CMK (cell line): ENCODE measurements at places on chromosomes 11 and 22.

DNA sequence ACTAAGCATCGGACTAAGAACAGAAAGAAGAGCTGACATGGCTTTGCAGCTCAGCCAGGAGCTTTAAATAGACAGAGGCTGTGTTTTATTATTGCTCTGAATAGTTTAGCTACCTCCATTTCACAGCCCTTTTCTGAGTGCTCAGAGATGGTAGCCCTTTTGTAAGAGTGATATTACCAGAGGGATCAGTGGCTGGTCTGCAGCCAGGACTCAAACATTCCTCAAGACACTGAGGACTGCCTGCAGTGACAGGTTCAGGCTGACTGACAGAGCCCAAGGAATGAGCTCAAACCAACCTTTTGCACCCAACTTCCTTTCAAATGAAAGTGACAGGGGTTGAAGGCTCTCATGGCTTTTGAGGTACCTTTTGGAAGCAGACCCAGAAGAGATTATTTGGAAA lies 189.0 kb downstream of the DDX10 start:
- no peak for DNase-seq

DNA sequence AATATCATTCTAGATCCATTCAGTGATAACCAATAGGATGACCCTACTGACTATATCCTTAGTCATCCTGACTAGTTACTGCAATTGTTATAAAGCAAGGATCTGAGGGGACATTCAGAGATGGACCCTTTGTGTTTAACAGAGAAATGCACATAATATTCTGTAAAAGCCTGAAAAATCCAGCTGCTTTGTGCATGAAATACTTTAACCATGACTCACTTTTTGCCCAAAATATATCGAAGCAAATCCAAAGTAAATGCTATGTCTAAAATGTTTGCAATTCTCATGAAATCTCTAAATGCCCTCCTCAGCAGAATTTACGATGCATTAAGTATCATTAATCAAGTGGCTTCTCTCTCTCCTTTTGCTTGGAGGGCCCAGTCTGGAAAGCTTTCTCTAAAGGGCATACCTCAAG lies 178.8 kb upstream of the MTMR2 start:
- DNase-seq = no peak

- no peak for DNase-seq
These were observed 26.4 kb upstream of the LRRC55 start for GRCh38 chr11:57155400-57155799.

DNA sequence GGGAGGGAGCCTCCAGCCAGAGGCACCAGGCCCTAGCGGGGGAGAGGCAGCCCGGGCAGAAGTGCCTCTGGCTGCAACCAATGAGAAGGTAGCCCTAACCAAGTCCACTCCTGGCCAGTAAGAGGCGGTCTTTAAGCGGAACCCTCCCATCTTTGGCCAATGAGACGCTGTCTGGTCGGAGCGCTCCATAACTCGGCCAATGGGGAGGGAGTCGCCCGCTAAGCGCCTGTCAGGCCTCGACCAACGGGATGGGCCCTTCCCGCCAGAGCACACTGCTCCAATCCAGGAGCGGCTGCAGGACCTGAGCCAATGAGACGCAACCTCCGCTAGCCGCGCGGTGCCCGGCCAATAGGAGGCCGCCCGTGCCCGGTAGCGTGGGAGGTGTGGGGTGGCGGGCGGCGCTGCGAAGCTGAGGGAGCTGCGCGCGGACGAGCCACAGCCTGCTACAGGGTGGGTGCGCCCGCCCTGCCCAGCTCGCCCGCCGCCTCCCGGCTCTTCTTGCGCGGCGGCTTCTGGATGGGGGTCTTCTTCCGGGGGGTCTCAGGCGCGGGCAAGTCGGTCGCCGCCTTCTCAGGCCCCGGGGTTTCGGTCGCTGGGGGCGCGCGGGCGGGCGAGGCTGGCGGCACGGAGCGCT lies 12.6 kb downstream of the SCARF2 start:
- DNase-seq = no peak

- peak; percentile 36 for DNase-seq
These were observed 2.0 kb downstream of the KCNJ11 start for GRCh38 chr11:17386331-17387084.

DNA sequence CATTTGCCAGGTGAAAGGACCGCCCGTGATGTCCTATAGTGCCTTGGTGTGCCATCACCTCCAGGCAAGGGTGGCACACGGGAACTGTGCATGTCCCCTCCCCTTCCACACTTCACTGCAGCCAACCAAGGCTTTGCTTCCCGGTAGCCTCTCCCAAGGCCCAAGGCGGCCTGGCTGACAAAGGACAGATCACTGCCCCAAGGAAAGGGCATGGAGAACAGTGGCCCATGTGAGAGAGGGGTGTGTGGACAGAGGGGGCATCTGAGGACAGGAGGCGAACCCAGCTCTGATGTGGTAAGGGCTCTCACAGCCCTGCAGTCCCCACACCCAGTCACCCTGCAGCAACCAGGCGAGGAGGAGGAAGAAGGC lies 50.4 kb downstream of the RPUSD4 start:
- DNase-seq = no peak

- peak; percentile 48 for DNase-seq
These were observed 88.2 kb downstream of the CWC15 start for GRCh38 chr11:94885133-94885532.

GRCh38 chr11:100734743-100735527 lies 47.8 kb downstream of the ARHGAP42 start:
- DNase-seq = no peak

- no peak for DNase-seq
These were observed 81.2 kb downstream of the WNT11 start for GRCh38 chr11:76124905-76125770.

DNA sequence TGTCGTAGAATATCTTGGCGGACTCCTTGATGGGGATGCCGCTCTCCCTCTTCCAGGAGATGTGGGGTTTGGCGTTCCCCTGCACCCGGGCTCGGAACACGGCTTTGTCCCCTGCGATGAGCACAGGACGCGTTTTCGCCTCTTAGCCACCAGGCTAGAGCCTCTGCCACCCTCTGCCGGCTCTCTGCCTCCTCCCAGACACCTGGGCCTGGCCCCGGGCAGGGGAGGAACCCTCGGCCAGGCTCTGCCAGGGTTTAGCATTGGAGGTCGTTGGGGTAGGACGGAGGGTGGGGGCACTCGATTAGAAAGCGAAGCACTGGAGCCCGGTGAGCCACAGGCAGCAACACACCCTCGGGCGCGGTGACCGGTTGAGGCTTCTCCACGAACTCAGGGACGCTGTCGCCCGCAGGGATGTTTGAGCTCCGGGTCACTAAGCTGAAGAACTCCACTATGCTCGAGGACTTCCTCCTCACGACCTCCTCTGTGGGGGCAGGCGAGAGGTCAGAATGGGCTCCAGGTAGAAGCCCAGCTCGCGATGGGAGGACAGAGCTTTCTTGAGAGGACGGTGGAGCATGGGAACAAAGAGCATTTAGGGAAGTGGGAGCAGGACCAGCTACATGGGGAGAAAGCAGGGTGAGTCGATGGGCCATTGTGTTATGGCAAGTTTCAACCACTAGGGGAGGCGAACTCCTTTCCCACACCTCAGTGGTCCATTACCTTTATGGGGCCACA lies 4.3 kb downstream of the IGSF22 start:
- DNase-seq = no peak

DNA sequence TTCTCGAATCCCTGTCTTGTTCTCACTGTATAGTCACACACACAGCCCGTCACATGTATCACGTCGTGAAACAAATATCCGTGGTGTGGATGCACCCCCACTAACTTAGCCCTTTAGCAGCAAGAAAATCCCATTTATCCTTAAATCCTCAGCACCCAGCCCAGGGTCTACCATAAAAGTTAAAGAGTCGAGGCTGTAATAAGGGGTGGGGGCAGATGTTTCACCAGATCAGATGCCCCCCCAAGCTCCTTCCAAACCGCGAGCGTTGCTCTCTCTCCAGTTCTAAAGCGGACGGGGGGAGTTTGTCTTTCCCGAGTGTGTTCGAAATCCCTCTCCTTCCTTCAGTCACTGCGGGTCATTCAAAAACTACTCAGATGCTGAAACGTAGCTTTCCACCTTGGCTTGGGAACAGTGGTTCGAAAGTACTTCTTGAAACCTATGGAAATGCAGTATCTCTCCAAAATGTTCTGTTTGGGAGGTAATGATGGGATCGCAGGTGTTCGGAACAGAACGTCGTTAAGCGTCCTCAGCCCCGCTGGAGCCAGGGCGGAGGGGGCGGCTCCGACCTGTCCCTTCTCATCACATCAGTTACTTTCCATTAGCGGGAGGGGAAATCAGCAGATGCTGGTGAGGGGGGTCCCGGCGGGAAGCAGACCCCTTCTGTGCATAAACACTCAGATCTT lies 156.2 kb downstream of the BRD1 start:
- no peak for DNase-seq

- DNase-seq = no peak
These were observed 9.4 kb downstream of the LRRC75B start for GRCh38 chr22:24583221-24584165.

DNA sequence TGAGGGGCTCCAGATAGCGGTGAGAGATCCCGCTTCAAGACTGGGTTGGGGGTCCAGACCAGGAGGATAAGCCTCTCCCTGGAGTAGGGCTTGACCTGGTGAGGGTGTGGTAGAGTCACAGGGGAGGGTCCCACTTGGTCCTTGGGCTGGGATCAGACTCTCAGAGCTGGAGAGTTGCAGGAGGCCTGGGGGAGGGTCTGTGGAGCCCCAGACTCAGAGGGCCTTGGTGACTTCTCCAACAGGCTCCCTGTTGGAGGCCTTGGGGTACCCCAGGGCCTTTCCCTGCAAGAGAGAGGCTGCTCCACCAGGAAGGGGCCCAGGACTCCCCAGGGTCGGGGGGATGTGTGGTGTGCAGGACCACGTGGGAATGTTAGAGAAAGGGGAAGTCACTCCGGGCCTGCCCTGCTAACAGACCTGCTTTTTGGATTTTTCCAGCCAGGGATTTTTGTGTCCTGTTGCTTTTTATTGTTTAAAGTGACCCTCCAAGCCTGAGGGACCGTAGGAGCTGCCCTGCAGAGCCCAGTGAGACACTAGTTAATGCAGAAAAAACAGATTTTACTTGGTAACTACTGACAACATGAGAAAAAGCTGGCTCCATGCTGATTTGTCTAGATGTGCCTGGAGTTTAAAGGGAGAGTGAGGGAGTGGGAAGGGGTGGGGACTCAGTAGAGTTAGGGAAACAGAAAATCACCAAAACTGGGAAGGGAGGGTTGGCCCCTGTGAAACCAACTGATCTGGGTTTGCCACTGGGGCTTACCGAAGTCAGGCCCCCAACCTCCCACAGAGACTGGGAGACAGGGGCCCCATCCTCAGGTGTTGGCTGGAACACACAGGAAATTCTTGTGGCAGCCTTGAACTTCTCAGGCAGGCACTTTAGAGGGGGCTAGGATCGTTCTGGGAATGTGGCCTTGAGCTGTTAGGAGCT lies 801 bp upstream of the TXNRD2 start:
- DNase-seq = no peak

DNA sequence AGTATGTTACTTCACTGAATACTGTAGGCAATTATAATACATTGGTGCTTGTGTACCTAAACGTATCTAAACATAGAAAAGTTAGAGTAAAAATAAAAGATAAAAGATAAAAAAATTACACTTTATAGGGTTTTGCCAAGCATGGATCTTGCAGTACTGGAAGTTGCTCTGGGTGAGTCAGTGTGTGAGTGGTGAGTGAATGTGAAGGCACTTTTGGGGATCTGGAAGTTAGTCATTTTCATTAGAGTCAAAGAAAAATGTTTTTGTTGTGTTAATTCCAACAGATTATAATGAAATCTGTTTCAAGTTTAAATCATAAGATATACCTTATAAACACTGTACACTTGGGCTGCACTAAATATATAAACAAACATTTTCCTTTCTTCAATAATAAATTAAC lies 3.3 kb downstream of the SLC22A25 start:
- no peak for DNase-seq

DNA sequence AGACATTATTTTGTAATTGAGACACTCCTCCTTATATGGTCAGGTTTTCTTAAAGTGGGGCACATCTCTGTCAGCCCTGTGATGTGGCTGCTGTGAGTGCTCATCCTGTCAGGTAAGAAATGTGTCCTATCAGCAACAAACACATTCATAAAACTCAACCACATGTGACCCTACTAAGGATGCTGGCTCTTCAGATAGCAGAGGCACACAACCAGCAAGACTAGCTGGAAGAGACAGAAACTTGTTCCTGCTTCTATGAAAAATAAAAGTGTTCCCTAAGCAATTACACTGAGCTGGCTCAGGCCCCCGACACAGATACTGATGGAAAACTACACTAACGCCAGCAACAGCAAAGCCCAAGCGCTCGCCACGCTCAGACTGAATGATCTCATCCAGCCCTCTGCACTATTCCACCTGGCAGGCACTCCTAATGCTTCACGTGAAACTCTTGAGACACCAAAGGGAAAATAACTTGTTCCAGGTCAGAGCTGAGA lies 49.8 kb upstream of the CYP2D6 start:
- DNase-seq = peak; percentile 85
